ENCODE measurements at places on chromosomes 5 and 9.

DNA sequence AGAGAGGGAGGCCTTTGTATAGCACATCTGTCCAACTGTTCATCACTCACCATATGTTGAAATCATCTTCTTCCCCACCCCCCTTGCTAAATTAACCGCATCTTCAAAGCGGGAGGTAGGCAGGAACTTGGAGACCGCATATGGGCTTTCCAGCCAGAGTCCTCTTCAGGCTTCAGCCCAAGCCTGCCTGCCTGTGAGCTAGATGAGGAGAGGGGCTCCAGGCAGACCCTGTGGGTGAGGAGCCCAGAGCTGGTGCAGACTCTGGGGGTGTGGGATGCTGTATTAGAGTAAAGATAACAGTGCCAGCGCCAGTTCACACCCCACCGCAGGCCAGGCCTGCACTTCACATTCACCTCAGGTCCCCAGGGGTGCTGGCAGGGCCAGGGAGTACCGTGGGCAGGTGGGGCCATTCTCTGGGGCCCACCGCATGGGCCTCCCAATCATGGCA, 16.2 kb downstream of the PRRC2B start:
- DNase-seq: no peak

DNA sequence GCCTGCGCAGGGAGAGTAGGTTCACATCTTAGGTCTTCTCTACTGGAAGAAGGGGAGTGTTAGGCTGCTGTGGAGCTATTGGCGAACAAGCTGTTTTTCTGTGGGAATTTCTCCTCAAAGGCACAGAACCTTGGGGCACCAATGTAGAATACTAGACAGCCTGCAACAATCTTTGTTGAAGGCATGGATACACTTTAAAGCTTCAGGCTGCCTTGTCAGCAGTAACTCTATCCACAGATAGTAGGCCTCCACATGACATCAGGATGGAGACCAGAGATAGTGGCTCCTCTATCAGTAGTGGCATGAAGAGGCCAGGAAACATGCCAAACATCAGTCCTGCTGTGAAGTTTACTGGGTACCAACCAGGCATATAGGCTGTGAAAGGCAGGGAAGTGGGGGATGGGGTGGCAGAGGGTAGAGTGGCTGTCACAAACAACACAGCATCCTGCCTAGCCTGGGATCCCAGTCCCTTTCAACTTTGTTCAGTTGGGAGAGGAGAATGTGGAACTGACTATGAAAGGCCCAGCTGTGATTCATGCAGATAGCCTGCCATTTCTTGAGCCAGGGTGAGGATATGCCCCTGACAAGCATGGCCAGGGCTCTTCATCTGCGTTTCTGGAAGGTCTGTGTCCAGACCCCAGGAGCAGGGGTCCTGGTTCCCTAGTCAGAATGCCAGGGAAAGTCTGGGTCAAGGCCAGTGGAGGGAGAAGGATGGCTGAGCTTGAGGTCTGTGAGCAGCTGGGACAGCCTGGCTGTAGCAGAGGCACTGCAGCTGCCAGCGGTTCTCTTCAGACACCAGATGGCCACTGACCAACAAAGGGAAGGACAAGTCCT, 1.0 kb upstream of the HK3 start:
- DNase-seq: no peak

DNA sequence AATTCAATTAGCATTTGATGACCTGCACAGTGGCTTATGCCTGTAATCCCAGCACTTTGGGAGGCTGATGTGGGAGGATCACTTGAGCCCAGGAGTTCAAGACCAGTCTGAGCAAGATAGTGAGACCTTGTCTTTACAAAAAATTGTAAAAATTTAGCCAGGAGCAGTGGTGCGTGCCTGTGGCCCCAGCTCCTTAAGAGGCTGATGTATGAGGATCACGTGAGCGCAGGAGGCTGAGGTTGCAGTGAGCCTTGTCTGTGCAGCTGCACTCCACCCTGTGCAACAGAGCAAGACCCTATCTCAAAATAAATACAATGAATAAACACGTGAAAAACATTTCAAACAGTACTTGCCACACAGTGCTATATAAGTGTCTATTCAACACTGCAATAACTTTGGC, 4.2 kb downstream of the ABCA1 start:
- no peak for DNase-seq

DNA sequence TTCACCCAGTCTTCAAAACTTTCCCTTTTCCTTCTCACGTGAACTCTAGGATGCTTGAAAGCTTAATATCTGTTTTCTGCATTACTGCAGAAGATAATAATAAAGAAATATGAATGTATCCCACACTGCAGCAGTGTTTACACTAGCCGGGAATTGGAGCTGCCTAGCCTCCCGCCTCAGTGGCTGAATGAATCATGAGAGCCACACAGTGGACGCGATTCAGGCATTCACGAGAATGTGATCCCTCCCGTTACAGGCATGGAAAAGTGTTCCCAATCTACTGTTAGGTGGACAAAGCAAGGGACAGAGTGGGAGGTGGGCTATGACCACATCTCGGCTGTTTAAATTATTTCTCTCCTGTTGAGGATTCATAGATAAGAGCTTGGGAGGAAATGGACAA, 69.4 kb upstream of the CTSL start:
- DNase-seq: no peak

DNA sequence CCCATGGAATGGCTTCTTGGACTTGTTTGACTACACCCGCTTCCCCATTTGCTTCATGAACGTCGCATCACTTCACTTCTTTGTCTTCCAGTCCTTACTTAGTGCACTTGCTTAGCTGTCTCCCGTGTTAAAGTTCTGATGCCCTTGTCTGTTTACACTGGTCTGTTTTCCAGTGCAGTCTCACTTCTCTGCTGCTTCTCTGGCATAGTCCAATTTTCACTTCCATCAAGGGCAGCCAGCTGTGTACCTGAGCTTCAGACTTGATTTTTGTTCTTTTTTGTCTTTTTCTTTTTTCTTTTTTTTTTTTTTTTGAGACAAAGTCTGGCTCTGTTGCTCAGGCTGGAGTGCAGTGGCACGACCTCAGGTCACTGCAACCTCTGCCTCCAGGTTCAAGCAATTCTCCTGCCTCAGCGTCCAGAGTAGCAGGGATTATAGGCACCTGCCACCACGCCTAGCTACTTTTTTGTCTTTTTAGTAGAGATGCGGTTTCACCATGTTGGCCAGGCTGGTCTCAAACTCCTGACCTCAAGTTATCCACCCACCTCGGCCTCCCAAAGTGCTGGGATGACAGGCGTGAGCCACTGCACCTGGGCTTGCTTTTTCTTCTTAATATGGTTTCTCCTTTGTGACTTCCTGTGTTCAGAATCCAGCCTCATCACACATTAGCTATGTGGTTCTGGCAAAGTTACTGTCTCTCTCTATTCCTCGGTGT, 75.4 kb downstream of the LRRC70 start:
- DNase-seq: no peak

- no peak for DNase-seq
Measured at GRCh38 chr9:125983681-125984080, 236.5 kb downstream of the PBX3 start.

GRCh38 chr9:92950359-92950955, 3.1 kb downstream of the FGD3 start:
- no peak for DNase-seq

DNA sequence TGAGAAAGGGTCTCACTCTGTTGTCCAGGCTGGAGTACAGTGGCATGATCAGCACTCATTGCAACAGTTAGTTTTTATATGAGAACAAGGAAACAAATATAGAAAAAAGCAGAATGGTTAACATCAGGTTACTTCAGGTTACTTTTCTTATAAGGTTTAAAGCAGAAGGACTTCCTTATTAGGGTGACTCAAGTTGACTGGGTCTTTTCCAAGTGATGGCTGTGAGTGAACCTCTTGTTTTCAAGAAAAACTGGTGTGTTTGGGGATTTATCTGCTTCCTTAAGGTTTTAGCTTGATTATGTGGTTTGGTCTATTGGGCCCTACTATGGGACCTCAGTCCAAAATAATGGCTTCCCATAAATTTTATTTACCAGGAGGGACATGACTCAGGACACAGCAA, 99.2 kb downstream of the ARRDC3 start:
- DNase-seq: no peak

DNA sequence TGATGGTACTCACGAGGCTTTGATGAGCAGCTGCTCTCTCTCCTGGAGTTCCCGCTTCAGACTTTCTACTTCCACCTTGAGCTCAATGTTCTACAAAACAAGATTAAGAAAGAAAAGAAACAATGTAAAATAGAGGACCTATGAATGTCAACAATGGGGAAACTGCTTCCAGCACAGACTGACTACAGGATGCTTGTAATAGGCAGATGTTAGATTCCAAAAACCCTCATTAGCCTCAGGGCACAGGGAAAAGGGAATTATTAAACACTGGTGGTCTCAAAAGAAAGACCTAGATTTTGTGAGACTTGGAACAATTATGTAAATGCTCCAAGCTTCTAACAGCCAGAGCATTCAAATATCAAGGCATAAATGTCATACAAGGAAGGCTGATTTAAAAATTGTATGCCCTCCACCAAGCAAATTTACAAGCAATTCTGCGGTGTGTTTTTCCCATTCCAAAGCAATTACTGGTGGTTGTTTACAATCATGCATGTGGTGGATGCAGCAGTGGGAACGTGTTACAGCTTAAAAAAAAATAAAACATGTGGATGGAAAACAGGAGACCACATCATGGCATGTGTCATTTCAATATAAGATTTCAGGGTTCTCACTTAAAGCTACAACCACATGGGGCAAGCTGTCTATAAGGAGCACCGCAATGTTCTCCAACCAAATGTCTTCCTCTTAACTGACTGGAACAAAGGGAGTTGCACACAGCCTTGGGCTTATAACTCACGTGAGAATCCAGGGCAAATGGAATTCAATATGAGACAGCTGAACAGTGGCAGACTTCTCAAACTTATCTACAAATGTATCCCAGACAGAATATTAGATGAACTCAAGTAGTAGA, 34.0 kb downstream of the CDK5RAP2 start:
- DNase-seq: no peak

DNA sequence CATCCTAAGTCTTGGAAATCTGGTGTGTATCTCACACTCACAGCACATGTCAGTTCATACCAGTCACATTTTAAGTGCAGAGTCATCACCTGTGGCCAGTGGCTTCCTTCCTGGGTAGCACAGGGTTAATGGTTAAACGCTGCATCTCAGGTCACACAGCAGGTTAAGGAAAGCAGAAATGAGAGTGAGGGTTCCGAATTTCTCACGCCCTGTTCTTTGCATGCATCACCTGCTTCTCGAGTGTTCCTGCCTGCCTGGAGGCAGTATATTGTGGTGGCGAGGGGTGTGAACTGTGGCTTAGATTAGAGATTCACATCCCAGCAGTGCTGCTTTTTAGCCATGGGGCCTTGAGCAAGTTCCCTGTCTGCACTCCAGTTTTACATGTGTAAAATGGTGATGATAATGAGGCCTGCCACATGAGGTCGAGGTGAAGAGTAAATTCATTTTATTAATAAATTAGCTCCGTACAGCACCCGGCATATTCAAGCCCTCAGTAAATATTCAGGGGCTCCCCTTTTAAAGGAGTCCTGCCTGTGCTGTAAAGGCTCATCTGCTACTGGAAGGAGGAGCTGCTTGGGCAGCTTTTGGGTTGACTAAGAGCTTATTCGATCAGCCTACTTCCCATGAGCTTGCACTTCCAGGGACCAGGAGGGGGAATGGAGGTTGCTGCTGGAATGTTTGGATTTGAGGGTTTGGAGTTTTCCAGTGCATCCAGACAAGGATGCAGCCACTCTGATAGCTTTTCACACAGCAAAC, 61.1 kb upstream of the SAP30L start:
- no peak for DNase-seq

DNA sequence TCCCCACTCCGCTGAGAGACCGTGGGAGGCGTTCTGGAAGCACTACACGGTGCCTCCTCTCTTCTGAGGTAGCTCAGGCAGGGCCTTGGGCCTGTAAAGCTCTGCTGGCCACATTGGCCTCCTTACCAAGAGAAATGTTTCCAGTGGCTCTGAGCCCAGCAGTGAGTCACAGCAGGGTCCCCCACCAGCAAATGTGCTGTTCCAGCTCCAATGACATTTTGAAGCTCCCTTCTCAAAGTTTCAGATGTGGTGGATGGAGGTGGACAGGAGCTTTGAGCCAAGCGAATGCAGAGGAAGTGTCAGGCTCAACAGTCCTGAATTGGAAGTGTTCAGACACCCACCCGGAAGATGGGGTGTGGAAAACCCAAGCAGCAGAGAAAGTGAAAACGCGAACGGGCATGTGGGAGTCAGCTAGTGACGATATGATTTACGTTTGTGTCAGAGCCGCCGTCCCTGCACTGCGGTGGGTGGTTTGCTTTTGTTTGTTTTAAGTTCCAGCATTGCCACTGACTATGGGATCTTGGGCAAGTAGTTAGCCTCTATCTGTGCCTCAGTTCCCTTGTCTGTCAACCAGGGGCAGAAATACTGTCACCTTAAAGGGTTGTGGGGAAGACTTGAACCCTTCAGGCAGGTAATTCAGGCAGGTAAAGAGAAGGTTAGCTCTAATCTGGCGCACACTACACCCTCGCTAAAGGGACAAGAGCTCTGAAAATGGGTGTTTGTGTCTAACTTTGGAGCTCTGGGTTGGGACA, 38.2 kb downstream of the C5orf15 start:
- no peak for DNase-seq

DNA sequence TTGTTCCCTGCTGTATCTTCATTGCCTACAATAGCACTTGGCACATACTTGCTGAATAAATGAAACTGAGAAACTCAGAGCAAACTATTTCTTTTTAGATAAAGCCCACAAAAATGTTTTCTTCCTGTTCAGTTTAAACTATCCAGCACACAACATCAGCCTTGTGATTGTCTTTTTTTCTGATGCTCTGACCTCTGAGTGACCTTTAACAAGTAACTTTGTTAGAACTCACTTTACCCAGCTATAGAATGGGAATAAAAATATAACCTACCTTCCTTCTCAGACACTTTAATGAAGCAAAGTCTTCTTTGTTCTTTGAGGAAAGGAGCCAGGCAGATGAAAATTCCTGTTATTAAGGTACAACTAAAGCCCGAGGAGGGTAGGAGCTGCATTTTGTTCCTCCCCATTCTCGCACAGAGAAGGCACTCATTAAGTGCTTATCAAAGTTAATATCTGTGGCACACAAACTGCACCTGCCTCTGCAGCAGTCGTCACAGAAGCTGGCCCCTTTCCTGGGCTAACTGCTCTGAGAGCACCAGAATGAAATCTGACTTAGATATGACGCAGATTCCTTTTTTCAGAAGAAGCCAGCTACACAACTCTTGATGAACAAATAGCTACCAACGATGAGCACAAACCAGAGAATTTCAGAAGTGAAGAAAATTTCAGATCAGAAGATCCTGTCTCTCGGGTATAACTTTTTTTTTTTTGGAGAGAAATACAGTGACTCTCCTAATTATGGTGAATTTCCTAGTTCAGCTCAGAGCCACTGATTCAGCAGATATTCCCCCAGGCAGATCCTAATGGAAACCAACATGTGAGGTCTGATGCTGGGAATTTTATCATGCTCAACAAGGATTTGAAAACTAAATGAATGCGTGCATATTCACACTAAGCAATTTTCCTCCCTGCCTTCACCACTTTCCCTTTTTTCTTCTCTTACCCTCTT, 31.0 kb upstream of the NR3C1 start:
- no peak for DNase-seq
